ENCODE measurements at places on chromosomes 7 and 10. TPM values are rescaled to one million over a fixed set of nuclear protein-coding genes. Genes with fewer than 3 reads are reported as not detected.

RASA4 gene
- total RNA-seq: 52.0 TPM

GNGT1 gene
- total RNA-seq: not detected

TMEM225B gene
- 4.3 TPM for total RNA-seq

ZNF3 gene
- 23.1 TPM for total RNA-seq

SOSTDC1 gene
- total RNA-seq: not detected

NODAL gene
- total RNA-seq: not detected

SEMA3C gene
- not detected for total RNA-seq

MMRN2 gene
- not detected for total RNA-seq

HOXA11 gene
- total RNA-seq: 0.14 TPM

SLC26A4 gene
- total RNA-seq: 18.3 TPM

ZNF107 gene
- total RNA-seq: 18.5 TPM

ODAD2 gene
- 0.10 TPM for total RNA-seq

AOAH gene
- total RNA-seq: 18.8 TPM

SEMA3E gene
- total RNA-seq: not detected

NEUROG3 gene
- total RNA-seq: not detected

FAM131B gene
- 3.1 TPM for total RNA-seq

CARD11 gene
- 114 TPM for total RNA-seq

ST8SIA6 gene
- not detected for total RNA-seq
